ENCODE measurements at places on chromosomes 11 and 22. TPM values are rescaled to one million over a fixed set of nuclear protein-coding genes. Genes with fewer than 3 reads are reported as not detected.

SLC22A12 gene
- not detected for total RNA-seq

IFITM1 gene
- 54.6 TPM for total RNA-seq

KRTAP5-7 gene
- total RNA-seq = not detected

OPCML gene
- total RNA-seq = 0.10 TPM

EHF gene
- total RNA-seq = 31.8 TPM

ADSL gene
- 38.6 TPM for total RNA-seq

FADS2 gene
- 13.5 TPM for total RNA-seq
